ENCODE measurements at places on chromosomes 5 and 9. TPM values are rescaled to one million over a fixed set of nuclear protein-coding genes. Genes with fewer than 3 reads are reported as not detected.

DNA sequence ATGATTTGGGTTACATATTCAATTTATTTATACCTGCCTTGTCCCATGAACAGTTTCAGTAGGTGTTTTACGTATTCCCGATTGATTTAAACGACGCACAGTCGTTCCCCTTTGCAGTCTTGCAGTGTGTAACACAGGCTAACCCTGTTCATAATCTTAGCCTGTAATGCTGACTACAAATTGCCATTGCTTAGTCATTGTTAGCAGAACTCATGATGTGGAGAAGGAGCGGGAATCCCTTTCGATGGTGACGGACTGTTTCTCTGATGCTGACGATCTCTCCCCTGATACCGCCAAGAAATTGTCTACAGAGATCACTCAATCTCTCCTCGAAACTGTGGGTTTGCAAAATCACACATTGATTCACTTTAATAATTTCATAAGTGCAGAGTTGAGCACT, 93.2 kb downstream of the MRPL36 start:
- peaks cover 12% of the 10 kb centered on the region for H3K27me3 ChIP-seq
- no peaks in the 10 kb centered on the region for H3K36me3 ChIP-seq
- no peak overlapping the region for H3K27ac ChIP-seq
- no peak overlapping the region for H3K4me3 ChIP-seq

DNA sequence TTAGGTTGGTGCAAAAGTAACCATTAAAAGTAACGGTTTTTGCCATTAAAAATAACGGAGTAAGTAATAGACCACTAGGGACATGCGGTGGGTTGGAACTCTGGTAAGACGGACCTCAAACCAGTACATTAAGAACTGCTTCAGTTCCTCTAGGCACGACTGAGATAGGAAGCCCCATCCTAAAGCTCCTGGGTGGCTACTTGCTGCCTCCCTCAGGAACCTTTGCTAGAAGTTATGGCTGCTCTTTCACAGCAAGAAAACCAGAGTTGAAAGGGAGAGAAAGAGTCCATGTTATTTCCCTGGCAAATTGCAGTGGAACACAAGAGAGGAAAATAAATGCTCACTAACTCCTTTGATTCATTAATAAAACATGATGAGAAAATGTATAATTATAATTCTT, 47.6 kb downstream of the MCTP1 start:
- no peak for DNase-seq
- no peak overlapping the region for H3K4me3 ChIP-seq
- H3K27ac ChIP-seq = no peak overlapping the region
- peaks cover 1% of the 10 kb centered on the region for H3K27me3 ChIP-seq

- no peak for DNase-seq
- H3K27me3 ChIP-seq = no peaks in the 10 kb centered on the region
- H3K36me3 ChIP-seq = peaks cover 2% of the 10 kb centered on the region
- no peak overlapping the region for H3K4me3 ChIP-seq
These were observed 11.6 kb upstream of the ABL1 start for GRCh38 chr9:130823435-130823834.

DBH gene
- total RNA-seq = not detected
